ENCODE measurements at places on chromosomes 12 and 14.

DNA sequence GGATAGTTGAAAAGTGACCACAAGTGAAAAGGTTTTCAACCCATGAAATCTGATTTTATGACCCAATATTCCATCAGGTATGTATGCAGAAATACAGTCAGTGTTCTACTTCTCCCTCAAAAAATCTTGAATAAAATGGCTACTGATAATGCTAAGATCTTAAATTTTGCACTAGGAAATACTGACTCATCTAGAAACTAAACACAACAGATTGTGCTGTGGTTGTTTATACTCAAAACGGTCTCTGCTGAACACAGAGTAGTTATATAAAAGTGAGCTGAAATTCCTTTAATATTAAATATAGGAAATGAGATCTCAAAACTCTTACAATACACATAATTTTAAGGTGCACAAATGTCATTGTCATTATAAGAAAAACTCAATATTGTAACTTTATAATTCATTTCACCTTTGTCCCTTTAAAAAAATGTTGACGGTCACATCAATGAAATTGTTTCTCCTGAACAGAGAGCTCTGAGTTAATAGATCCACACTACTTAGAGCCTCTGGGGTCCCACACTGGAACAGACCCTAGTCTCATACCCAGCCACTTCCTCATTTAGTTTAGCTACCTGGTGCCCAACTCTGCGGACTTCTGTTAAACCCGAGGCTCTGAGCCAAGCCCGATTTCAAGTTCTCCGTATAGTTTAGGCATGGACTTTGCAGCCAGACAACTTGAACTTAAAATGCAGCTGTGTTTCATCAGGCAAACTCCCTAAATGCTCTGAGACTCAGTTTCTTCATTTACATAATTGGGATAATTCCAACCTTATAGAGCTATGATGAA is 9.3 kb downstream of the COCH start:
- DNase-seq = no peak

DNA sequence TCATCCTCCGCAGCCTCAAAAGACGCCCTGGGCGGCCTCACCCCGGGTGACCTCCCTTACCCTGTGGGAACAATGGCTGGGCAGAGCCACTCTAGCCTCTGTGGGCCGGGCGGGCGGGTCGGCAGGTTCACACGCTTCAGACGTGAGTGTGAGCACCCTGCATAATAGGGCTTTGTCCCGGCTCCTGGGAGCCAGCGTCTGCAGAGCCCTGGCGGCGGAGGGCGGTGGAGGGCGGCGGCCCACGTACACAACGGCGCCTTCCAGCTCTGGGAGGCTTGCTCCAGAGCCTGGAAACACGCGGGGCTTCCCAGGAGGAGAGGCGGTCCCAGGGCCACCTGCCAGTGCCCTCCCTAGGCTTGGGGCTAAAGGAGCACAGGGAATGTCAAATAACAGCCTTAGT is 205.6 kb downstream of the BCL11B start:
- no peak for DNase-seq

DNA sequence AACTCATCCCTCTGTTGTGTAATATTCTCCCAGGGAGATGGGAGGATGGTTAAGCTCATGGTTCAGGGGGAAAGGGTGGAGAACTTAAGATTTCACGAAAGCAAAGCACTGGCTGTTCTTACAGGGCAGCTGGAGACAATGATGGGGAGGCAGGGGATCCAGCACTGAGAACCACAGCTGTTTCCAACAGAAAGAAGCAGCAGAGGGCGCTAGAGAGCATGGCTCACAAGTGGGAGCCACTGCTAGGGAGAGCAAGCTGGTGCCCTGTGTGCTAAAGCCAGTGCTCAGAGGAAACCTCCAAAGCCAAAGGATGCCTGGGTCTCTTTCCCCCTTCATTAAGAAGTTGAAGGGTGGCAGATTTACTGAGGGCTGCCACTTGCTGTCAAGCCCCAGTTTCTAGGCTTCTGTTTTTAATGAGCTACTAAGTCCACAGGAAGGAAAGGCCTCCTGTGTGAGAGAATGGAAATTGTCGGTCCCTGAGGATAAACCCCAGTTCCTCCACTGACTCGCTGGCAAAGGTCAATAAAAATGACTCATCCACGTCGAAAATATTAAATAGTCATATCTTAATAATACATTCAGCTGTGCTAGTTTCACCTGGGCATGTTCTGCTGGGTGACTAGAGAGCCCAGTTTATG is 199.7 kb downstream of the ANO2 start:
- peak; percentile 76 for DNase-seq

DNA sequence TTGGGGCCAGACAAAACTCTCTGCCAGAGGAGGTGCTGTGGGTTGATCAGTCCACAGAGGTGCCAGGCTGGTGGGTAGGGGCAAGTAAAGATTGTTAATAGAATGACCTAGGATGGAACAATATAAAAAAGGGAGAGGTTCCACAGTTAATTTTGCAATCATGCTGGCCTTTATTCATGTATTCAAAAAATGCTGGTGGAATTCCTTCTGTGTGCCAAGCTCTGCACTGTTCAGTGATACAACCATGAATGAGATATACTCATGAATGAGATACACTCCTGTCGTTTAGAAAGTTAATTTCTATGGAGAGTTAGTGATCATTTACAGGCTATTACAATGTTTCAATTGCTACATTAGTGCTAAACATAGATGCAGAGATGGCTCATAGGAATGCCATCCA is 252.6 kb upstream of the RMST start:
- DNase-seq = no peak

GRCh38 chr14:95336192-95336760 is 16.6 kb upstream of the CLMN start:
- DNase-seq = no peak

DNA sequence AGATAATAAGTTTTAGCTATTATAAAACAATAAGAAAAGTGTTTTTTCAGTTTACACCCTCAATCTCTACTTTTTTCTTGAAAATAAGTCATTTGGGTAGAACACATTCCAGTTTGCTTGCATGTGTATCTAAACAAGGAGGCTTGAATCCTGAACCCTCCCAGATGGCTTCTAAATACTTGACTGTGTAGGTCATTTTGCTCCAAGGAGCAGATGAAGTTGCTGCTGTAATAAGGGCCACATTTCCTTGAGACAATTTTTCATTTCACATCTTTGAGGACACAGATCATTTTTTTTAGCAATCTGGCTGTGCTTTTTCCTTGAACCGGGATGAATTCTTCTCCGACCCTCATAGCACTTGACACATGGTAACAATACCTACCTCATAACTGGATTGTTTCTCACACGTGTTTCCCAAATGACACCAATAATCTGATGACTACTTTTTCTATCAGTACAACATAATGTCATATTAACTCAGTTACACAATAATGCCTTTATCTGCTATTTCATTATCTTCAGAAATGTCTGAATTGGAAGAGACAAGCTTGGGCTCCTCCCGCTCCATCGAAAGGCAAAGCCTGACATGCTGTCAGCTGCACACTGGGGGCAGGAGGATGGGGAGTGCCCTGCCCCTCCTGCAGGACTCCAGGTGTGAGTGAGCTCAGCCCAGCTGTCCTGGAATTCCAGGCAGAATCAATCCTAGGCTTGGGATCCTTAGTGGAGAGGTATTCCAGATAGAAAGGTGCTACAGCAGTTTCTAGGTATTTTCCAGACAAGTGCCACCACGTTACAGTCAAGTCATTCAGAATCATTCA is 30.9 kb downstream of the GPHB5 start:
- no peak for DNase-seq

DNA sequence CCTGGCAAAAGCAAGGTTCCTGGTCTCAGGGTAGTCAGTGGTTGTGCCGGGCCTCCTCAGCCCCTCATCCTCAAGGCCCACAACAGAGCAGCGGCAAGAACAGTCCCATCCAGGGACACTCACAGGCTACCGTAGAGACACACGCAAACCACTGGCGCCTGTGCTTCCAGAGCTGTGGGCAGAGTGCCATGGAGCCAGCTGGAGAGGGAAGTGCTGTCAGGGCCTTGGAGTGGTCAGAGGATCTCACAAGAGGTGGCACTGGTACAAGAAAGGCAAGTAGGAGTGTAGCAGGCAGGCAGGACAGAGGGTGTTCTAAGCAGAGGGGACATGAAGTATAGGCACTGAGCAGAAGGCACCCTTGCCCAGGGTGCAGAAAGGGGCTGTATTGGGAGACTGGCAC is 34.6 kb downstream of the ANKRD9 start:
- DNase-seq = no peak

DNA sequence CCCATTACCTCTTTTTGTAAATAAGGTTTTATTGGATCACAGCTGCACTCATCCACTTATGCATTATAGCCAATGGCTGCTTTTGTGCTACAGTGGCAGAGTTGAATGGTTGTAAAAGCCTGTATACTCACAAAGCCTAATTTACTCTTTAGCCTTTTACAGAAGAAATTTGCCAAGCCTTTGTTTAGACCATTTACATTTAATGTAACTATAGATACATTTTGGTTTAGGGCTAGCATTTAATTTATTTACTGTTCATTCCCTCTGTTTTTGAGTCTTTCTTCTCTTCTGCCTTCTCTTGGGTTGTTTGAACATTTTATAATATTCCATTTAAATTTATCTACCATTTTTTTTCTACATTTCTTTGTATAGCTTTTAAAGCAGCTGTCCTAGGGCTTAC is 217.1 kb upstream of the AMIGO2 start:
- DNase-seq = no peak

- DNase-seq = peak; percentile 85
Observed at GRCh38 chr12:57127101-57127725, 1.1 kb upstream of the LRP1 start.
